ENCODE measurements at places on chromosomes 11 and 22.

DNA sequence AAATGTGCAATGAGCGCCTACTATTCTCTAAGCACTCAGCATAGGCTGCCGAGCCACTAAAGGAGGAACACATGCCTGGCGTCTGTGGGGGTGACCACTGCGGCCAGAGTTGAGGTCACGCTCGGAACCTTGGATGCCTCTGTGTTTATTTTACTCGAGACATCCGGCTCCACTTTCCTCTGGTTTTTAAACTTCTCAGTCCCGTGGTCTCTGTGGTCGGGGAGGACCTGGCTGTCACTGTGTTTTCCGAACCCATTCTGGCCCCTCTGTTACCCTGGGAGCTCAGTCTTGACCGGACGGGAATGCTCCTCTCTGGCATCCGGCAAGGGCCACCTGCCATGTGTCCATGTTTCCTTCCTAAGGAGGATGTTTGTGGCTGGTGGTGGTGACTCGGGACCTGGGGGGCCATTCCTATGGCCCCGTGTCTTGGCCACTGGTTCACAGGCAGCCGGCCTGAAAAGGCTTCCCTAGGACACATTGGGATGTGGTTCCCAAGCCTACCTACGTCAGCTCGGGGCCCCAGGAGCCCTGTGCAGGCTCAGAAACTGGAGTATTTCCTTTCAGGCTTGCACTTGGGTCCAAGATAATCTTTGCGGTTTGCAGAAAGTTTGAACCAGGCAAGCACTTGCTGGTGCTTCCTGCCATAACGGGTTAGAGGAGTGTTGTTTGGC is 46.7 kb upstream of the PARVG start:
- no peak for DNase-seq

DNA sequence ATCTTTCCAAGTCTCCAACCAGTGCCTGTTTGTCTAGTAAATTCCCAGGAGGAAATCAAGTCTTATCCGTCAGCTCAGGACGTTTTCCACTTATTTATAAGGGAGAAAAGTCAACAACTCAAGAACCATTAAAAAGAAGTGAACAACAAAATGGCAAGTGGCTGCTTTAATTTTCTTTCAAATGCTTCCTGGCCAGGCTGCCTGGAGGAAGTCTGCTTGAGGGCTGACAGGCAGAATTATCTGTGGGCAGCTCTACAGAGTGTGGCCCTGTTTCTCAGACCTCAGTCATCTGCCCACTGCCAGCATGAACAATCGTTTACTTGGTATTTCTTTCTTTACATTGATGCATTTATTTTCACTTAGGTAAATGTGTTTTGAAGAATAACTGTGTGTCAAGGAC is 281.9 kb upstream of the ISX start:
- DNase-seq, result no peak

GRCh38 chr11:116600930-116601329 is 171.9 kb downstream of the BUD13 start:
- DNase-seq, result no peak

GRCh38 chr22:47816863-47817210 is 1054.4 kb downstream of the TBC1D22A start:
- DNase-seq, result no peak

DNA sequence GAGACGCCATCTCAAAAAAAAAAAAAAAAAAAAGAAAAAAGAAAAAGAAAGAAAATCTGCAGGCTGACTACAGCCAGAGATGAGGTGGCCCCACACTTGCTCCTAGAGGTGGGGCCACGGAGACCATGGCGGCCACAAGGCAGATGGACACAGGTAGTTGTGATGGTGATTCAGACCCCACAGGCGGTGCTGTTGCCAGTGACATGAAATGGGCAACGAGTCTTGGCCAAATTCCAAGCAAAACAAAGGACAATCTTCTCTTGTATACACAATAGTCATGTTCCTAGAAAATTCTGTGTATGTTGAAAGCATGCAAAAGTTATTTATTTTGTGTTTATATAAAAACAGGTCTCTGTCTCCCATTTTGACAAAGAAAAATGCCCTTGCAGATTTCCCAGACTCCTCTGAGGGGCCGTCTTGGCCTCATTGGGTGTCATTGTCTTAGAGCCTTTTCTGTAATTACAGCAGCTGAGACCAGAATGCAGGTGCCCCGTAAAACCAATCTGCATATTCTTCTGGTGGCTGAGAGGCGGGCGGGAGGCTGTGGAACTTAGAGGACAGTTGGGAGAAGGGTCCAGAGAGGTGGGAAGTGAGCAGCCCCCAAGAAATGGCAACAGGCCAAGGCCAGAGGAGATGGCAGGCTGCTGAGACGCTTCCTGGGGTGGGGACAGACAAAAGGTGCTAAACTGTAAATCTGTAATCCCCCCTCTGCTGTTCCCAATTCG is 22.5 kb upstream of the DAGLA start:
- DNase-seq, result no peak

- no peak for DNase-seq
These were observed 9.8 kb downstream of the PICK1 start for GRCh38 chr22:38067028-38067415.

GRCh38 chr11:39628311-39628710 is 1831.1 kb downstream of the LRRC4C start:
- DNase-seq, result no peak

DNA sequence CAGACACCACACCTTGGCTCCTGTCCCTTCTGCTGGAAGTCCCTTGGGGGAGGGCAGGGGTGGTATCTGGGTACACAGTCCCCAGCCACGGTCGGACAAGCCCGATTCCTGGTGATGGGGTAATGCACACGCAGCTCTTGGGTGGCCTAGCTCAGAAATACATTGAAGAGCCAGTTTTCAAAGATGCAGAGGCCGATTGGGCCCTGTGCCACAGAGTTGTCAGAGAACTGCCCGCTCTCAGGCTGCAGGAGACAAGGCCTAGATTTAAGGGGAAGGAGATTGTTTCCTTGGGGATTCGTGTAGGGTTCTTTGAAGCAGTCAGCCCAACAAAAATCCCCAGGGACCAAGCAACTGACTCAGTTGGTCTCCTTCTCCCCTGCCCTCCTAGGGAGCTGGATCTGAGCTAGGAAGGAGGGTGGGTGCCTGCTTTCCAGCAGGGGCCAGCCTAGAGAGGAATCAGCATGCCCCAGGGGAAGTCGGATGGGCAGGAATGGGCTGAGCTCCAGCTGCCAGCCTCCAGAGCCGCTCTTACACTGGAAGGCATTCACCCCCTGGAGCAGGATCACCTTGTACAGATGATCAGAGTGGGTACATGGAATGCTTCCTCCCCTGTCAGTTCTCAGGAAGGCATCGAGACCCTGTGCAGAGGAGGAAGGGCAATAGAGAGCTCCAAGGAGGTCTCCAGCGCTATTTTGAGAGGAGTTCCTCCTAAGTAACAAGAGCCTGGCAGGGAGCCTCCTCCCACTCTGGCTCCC is 3.3 kb upstream of the SCN4B start:
- no peak for DNase-seq

DNA sequence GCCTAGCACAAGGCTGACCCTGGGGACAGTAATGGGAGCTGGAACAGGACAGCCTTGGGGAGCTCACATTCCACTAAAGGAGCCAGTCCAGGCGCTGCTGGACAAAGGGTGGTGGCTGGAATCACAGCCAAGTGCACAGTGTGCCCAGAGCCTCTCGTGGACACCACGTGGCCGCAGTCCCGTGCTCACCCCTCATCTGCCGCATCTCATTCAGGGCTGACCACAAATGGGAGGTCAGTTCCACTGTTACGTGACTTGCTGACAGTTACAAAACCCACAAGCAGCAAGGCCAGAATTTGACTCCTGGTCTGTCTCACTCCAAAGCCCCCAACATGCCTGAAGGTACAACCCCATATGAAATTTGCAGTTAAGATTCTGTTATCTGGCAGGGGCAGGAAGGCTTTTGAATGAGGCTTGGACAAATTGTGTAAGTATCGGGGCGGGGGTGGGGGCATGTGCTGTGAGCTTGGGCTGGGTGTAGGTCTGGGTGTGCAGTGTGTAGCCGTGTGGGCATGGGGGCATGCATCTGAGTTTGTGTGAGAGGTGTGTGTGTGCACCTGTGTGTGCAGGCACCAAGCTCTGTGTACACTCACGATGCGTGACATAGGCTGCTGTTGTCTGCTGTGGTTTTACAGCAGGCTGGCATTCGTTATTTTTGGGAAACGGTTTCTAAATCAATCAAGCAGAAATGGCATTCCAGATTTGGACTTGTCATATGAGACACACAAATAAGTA is 301.7 kb downstream of the BRD1 start:
- no peak for DNase-seq

DNA sequence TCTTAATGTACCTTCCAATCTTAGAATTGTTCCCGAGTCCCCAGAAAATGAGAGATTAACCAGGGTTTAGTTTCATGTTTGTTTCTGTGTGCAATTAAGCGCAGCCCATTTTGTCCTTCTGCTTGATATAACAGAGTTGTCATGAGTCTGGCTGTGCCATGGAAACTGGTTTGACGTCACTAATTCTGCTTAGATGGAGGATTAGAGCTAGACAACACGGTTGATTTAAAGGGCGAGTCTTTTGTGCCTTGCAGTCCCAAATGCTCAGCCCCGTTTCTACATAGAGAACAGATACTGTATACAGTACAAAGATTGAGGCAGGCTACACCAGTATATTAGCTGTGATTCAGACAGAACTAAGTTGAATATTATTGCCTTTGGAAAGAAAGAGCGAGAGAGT is 45.5 kb upstream of the ALKBH3 start:
- no peak for DNase-seq

DNA sequence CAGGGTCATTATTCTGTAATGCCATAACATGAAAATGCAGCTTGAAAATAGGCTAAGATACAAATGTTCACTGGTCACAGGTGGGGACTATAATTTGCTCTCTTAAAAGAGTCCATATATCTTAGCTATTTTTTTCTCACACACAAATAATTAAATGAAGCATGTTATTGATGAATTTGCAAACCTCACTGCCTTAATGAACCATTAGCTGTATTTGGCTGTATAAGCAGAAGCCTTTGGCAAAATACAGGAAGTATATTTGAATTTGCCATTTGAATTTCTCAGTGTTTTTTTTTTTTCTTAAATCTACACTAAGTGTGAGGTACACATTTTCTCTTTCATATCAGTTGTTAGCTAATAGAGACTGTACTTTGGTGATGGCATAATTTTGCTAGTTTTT is 38.7 kb downstream of the DDI1 start:
- DNase-seq, result no peak

Measured in GM12892 (cell line).